ENCODE measurements at places on chromosomes 2 and 18.

DNA sequence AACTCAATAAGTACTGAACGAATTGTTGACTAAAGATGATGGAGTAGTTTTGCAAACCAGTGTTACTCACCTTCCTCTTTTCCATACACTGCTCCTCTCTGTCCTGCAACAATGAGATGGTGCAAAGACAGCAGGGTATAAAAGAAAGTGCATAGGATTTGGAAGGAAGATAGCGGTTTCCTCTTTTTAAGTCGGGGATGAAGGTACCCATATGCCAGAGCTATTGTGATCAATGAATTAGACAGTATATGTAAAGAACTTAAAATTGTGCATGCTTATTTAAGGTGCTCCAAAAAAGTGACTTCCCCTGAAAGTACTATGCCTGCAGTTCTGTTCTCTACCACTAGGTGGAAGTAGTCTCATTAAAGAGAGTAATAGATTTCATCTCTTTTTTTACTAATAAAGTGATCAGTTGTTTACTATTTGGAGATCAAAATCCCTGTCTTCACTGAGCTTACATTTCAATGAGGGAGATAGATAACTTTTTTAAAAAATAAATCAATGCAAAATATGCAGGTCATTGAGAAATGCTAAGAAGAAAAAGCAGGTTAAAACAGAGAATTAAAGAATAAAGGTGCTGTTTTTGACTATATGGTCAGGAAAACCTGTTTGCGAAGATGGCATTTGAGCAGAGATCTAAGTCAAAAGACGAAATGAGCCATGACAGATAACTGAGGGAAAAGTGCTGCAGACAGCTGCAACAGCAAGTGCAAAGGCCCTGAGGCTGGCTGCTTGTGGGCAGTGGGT lies 339.7 kb upstream of the SLC14A2 start:
- no peak for DNase-seq

- DNase-seq: no peak
Observed at GRCh38 chr2:99297994-99298393, 3.0 kb downstream of the LYG1 start.

DNA sequence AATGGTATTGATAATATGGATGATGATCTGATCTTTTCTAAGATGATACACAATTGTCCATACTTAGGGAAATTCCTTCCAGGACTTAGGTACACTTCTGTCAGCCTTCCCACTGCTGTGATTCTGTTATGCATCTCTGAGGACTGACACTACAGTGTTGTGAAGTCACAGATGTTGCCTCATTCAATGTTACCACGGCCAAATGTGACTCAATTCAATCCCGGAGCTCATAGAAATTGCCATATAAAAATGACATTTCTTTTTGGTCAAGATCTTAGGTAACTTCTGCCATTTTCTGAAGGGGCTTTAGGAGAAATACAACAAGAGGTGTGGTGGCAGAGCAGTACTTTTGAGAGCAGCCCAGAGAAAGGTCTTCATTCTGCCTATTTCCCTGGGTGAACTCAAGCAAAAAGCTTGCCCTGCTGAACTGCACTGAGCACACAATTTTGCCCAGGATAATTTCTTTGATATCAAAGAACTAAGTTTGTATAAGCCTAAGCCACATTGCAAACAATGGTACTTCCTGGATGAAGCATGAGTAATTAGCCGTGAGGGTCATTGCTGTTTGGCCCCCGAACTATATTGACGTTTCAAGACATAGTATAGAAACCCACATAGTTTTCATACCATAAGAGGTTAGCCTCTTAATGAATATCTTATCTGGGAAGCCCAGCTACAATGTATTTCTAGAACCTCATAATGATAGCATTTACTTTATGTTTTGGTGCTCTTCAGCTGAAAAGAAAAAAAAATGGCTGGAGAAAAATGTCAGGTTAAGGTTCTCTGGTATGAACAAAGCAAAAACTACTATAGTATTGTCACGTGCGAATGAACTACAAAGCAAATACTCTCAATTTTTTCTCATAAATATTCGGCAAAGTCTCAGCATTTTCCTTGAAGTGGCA lies 437.4 kb downstream of the MEIS1 start:
- DNase-seq: no peak

- DNase-seq: no peak
Observed at GRCh38 chr2:181642086-181642485, 14.8 kb downstream of the CERKL start.

DNA sequence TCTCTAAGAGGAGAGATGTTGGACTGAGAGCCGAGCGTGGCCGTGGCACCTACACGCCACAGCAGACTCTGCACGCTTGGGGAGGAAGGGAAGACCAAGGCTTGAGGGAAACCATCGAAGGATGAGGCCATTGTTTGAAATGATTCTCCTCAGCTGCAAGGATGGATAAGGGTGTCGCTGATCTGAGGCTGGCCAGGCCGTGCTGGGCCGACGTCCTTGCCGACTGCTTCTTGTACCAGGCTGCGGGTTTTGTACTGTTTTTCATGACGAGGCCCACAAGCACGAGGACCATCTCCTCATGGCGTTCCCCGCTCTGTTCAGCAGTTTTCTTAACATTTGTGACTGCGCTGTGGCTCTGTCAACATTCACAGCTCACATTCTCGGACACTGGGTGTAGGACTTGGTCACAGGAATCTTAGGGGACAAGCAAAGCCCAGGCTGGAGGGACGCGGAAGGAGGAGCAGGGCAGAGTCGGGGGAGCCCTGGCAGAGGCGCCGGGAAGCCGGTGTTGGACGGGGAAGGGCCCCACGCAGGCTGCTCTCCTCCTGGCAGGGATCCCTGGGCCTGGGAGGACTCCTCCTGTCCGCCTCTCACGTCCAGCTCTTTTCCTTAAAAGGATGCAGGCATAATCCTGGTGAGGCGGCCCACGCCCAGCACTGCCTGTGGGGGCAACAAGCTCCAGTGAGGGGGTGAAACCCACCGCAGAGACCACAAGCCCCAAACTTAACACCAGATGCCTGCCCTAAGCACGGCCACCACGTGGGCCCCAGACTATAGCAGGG lies 259.0 kb upstream of the SALL3 start:
- no peak for DNase-seq

DNA sequence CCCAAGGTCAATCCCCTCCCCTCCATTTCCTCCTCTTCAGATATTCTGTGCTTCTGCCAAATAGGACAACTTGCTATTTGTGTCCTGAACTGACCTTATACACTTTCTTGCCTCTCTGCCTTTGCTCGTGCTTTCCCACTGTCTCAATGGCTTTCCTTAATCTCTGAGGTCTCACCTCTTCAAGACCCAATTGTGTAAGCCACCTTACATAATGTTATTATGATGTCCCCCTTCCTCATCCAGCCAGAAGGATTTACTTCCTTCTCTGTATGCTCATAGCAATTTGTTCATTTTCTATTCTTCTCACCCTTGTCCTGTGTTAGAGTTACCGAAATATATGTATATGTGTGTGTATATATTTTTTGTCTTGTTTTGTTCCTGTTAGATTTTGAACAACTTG lies 26.9 kb upstream of the DARS1 start:
- no peak for DNase-seq

GRCh38 chr2:237511433-237511832 lies 24.4 kb downstream of the MLPH start:
- DNase-seq: no peak

DNA sequence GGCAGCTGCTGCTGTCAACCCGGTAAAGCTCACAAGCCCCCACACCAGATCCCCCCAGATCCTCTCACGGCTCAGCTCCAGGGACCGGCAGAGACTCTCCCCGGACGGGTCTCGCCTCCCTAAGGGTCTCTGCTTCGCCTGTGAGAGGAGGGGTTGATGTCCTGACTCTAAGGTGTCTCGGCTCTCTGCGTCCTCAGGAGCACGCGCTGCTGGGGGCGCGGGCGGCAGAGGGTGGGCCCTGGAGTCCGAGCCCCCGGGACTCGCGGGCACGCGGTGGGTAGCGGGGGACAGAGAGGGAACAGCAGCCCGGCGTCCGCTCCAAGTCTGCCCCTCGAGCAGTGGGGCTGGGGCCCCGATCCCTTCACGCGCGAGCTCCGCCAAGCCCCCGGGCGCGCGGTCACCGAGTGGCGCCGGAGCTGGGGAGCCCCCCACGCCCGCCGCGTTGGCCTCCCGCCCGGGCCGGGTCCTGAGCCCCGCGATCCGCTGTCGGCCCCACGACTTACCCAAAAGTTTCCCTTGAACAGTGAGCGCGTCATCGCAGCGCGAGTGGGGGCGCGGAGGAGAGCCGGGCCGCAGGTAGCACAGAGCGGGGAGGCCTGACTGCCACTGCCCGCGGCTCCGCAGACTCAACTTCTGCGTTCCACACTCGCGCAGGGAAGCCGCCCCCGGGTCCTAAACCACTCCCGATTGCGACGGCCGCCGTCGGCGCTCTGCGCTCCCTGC lies at the start of gene PSTPIP2:
TSS of gene PSTPIP2 (minus strand) at position 608 of the 723 bp plus-strand sequence. CDS start at position 536, 72 bp downstream.
- no peak for DNase-seq

DNA sequence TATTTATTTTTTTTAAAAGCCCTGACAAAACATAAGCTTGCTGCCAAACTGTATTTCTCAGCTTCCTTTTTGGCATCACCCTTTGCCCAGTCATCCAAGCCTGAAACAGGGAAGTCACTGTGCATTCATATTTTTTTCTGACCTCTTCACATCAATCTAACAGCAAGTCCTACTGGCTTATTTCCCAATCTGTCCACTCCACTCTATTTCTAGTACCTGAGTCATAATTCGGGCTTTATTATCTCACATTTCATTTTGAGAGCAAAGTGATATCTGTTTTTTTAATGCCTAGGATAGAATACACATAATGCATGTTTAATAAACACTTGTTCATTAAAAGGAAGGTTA lies 5.1 kb downstream of the HNMT start:
- DNase-seq: no peak

- DNase-seq: no peak
Observed at GRCh38 chr2:238884122-238884811, 36.4 kb downstream of the TWIST2 start.

DNA sequence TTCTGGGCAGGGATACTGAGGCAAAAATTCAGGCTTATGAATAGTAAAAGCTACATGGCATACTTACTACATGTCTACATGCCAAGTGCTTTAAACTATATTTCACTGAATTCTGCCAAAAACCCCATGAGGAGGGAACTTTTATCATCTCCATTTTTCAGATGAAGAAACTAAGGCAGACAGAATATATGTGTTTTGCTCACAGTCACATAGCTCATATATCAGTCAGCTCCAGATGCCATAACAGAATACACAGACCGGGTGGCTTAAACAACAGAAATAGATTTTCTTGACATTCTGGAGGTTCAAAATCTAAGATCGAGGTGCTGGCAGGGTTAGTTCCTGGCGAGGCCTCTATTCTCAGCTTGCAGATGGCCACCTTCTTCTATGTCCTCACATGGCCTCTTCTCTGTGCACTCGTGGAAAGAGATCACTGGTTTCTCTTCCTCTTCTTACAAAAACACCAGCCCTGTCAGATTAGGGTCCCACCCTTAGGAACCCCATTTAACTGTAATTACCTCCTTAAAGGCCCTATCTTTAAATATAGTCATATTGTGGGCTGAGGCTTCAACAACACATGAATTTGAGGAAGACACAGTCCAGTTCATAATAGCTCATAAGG lies 27.1 kb upstream of the CREB1 start:
- DNase-seq: no peak

GRCh38 chr2:133766164-133766832 lies 198.0 kb upstream of the NCKAP5 start:
- DNase-seq: no peak

- DNase-seq: no peak
Observed at GRCh38 chr2:223923976-223924375, 21.2 kb downstream of the WDFY1 start.

DNA sequence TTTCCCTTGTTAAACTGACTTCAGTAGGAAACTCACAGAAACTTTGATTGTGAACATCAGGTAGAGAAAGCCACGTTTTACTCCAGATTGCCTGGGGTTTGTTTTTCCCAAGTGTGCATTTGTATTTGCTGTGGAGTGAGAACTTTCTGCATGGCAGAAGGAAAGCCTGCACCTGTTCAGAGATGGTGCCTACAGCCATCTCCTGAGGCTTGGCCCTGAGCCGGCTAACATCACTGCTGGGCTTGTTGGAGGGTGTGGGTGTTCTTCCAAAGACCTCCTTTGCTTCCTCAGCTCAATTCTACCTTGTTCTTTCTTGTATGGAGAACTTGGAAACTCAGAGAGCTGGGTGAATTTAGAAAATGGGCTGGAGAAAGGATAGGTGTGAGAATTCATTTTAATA lies 16.1 kb downstream of the KCNS3 start:
- no peak for DNase-seq

DNA sequence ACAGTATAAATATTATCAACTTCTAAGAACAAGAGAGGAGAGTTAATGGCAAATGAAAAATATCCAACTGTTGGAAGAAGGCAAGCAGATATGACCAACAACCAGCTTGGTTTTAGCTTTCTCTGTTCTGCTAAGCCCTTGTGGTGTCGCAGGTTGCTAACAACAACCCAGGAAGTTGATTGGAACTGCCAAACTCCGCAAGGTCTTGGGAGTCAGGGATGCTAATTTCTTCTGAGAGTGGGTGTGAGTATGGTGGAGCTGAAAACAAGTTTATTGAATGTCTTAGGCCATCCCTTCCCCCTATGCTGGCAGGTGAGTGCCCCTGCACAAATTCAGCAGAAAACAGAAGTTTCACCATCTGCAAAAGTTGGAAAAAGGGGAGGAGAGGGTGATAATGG lies 17.5 kb downstream of the BZW1 start:
- DNase-seq: no peak

- no peak for DNase-seq
Observed at GRCh38 chr18:41745166-41746049, 209.6 kb upstream of the PIK3C3 start.

- DNase-seq: no peak
Observed at GRCh38 chr2:231483398-231484329, 19.4 kb upstream of the NCL start.

GRCh38 chr2:62071126-62071598 lies 124.8 kb upstream of the B3GNT2 start:
- no peak for DNase-seq

DNA sequence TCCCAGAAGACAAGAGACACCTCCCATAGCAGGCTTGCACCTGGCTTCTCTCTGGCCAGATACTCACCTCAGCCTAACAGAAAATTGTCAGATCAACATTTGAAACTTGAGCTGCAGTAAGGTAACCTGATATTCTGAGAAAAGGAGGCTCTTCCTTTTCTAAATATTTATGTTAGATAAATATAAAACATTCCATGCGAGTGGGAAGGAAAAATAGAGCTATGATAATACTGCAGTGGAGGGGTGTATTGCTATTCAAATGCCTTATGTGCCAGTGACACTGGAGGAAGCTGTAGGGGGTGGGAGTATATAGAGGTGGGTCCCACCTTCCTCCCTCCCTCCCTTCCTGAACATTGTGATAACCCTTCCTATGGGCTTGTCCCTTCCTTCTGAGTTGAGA lies 515.5 kb upstream of the CHAC2 start:
- no peak for DNase-seq

GRCh38 chr2:212147921-212148513 lies 390.6 kb downstream of the ERBB4 start:
- no peak for DNase-seq

- no peak for DNase-seq
Observed at GRCh38 chr2:228575897-228576296, 394.4 kb upstream of the SPHKAP start.

GRCh38 chr2:20382965-20383810 lies 32.5 kb upstream of the PUM2 start:
- DNase-seq: no peak

GRCh38 chr2:229582151-229582550 lies 132.2 kb downstream of the DNER start:
- no peak for DNase-seq

- no peak for DNase-seq
Observed at GRCh38 chr2:148640767-148641166, 3.8 kb upstream of the EPC2 start.
